Stomach (tissue), 19 donors: ENCODE measurements at places on chromosomes 5 and 9. TPM values are rescaled to one million over a fixed set of nuclear protein-coding genes. Genes with fewer than 3 reads are reported as not detected.

DNA sequence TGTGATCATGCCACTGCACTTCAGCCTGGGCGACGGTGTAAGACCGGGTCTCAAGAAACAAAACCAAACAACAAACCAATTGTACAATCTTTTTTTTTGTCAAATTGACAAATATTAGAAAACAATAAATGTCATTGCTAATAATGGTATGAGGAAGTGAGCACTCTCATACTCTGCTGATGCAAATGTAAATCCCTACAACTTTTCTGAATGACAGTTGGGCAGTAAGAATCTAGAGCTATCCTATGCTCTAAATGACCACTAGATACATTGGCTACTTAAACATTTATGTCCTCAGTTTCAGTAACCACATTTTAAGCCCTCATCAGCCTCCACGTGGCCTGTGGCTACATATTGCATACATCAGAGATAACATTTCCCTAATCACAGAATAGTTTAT, 256.2 kb downstream of the FER start:
- DNase-seq, result no peak

DNA sequence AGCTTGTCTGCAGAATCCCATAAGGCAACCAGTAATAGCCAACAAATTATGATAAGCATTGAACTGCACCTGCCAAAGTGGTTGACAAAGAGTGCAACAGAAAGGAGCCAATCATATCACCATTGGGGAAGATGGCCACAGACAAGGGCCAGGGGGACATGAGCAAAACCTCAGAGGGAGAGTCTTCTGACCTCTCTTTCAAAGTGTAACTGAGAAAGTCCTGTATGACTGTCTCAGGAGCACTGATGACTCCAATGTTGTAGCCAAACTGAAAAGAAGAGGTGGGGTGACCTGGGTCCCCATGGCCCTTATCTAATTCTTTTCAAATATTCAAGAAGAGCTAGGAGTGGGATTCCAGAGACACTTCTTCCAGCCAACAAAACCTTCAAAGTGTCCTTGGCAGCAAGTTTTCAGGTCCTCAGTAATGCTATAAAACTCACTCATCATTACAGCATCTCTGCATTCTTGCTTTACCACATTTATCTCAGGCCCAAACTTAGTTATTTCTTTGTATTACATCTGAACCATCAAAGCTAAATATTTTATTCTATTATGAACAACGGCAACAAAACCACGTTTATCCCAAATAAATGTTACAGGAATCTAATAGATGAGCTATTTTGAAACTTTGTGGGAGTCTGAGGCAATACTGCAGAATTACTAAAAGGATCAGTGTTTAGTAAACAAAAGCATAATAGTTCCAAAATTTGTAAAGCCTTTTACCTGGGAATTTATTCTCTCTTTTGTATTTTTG, 24.4 kb downstream of the FBLL1 start:
- DNase-seq, result no peak

- DNase-seq, result no peak
These were observed 37.9 kb downstream of the GLRA1 start for GRCh38 chr5:151886546-151887275.

DNA sequence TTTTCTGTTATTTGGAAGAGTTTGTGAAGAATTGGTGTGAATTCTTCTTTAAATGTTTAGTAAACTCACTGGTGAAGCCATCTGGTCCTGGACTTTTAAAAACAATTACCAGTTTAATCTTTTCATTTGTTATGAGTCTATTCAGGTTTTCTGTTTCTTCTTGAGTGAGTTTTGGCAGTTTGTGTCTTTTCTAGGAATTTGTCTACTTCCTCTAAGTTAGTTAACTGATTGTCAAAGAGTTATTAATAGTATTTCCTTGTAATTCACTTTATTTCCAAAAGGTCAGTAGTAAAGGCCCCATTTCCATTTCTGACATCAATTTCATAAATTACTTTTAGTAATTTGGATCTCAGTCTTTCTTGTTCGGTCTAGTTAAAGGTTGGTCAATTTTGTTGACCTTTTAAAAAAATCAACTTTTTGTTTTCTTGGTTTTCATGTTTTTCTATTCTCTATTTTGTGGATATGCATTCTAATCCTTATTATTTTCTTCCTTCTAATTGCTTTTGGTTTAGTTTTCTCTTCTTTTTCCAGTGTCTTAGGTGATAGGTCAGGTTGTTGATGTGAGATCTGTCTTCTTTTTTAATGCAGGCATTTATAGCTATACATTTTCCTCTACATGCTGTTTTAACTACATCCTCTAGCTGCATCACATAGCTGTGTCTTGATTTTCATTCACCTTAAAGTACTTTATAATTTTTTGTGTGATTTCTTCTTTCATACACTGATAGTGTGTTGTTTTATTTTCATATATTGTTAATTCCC, 7.3 kb upstream of the SMIM3 start:
- no peak for DNase-seq

- DNase-seq, result no peak
These were observed 170.6 kb upstream of the TRIM32 start for GRCh38 chr9:116516456-116516855.

DNA sequence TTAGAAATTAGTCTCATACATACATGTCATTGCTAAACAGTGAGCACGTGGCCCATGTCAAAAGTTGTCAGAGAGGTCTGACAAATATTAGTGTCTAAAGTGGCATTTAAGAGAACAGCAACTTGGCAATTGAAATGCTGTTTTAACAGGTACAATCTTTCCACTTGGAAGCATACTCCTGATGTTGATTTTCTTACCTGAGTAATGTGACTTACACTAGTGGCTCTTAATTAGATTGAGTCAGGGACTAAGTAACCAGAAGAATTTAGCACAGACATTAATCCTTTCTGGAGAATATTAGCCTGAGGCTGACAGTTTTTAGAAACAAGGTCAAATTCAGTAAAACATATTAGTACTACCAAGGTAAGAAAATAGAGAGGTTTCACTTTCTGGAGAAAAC, 357.0 kb upstream of the ZNF608 start:
- DNase-seq, result no peak

GRCh38 chr5:6585939-6586646, 46.8 kb downstream of the NSUN2 start:
- no peak for DNase-seq

DNA sequence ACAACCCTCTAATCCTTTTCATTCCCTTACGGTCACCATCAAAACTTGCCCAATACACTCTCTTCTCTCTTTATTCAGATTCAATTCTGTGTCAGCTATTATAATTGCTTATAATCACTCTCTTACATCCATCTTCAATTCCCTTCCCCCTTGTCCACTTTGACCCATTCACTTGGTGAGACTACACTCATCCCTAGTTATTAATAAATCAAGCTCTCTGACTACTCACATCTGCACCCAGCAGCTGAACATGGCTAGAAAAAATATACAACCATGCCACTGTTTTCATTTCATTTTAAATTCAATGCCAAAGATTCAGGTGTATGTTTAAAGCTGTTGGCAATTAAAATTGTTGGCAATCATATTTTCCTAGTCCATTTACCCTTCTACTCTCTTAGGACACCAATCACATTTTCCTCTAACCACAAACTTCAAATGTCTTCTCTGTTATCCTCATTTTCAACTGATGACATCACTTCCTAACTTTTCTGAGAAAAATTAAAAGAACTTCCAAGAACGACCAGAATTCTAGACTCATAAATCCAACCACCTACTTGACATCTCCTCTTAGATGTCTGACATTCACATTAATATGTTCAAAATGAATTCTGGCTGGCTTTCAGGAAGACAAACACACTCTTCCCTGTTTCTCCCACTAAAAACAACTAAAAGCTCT, 5.5 kb downstream of the C5orf15 start:
- DNase-seq, result no peak

- no peak for DNase-seq
These were observed 104.1 kb downstream of the TLE1 start for GRCh38 chr9:81585191-81585763.

- no peak for DNase-seq
These were observed 15.9 kb upstream of the DMRT2 start for GRCh38 chr9:1034271-1034670.

GRCh38 chr9:93576258-93577077, at the start of gene PHF2:
Gene PHF2 (plus strand): TSS chr9:93576584. CDS start chr9:93576774, 190 bp downstream.
- peak; percentile 73 for DNase-seq

DNA sequence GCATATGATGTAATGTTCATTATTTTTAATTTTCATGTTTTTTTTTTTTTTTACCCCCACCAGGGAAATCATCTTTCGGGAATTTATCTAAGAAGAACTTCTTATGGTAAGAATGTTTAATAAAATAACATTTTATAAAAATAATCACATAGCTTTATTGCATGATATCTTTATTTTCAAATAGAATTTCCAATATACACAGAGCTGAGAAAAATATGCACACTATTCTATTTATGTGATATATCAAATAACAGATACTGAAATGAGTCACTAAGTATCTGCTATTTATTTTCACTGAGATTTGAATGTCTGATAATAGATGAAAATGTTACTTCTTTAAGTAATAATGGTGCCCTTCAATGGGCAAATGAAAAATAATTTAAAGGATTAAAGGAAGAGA, 1217.3 kb downstream of the MAT2B start:
- DNase-seq, result no peak

- DNase-seq, result peak; percentile 54
These were observed 42.8 kb upstream of the IL6ST start for GRCh38 chr5:56037531-56038010.

GRCh38 chr5:76717222-76718083, 1.5 kb downstream of the F2R start:
- no peak for DNase-seq

DNA sequence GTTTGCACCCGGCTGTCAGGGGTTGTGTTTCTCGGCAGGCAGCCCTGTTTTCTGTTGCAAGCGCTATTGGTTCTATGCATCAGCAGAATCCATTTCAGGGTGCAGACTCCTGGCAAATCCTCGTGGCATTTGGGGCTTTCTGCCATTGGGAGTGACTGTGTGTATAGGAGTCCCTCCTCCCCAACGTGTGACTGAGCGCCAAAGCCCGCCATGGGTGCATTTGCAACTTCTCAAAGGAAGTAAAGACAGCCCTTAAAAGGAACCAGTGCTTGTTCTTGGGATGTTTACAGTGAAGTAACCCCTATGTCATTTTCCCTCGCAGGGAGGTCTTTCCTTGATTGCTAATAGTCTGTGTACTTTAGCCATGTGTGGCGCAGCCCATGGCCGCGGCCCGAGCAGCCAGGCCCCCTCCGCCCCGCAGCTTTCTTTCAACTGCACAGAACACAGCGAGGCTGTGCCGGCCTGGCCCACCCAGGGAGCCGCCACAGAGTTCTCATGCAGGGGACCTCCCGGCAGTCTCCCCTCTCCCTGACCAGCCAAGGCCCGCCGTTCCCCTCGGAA, 175.6 kb downstream of the HSD17B3 start:
- DNase-seq, result no peak

GRCh38 chr5:17443333-17444130, 54.5 kb upstream of the TAF11L2 start:
- DNase-seq, result no peak

GRCh38 chr5:95390812-95391492, at the start of gene FAM81B:
Gene FAM81B (plus strand): TSS chr5:95391366. CDS start chr5:95391390, 24 bp downstream.
- no peak for DNase-seq

DNA sequence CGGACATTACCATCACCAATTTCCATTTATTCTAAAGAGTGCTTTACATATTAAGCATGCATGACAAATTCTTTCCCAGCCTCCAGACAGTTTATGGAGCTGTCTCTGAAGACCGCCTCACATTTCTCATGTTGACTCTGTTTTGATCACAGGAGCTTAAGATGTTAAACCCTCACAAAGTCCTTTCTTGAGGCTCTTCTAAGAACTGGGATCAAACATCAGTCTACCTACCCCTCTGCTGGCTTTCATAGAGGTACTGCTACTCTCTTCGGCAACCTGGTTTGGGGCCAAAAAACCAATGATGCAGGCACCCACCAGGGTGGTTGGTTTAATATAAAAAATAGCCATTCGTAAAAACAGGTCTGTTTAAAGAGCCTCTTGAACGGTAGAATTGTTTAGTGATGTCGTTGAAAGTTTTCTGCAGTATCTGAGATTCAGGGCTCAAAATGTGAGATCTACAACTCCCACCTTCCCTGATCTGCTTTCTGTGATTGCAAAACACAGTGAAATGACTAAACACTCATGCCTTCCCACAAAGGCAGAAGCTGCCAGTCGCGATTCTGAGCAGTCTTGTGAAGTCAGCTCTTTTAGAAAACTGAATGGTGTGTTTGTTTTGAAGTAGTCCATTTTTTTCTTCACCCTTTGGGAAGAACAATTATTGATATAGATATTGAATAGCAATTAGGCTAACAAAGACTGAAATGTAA, 3.5 kb downstream of the RXFP3 start:
- no peak for DNase-seq

DNA sequence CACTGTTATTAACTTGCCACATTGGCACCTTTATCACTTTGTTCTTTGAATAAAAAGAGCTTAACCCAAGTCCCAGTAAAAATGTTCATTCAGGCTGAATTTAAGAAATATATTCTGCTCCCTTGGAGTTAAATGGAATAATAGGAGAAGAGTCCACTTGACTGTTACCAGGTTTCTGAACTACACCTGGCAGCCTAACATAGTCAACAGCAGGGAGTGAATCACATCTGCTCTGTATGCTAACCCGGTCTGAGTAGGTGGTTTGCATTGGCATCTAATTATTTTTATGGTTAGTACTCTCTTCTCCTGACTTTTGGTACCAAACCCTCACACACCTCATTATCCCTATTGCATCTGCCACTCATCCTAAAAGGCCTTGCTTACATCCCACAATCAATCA, 86.7 kb downstream of the STK32A start:
- DNase-seq, result peak; percentile 27

- DNase-seq, result no peak
These were observed 628 bp downstream of the HOMER1 start for GRCh38 chr5:79513308-79513703.

DNA sequence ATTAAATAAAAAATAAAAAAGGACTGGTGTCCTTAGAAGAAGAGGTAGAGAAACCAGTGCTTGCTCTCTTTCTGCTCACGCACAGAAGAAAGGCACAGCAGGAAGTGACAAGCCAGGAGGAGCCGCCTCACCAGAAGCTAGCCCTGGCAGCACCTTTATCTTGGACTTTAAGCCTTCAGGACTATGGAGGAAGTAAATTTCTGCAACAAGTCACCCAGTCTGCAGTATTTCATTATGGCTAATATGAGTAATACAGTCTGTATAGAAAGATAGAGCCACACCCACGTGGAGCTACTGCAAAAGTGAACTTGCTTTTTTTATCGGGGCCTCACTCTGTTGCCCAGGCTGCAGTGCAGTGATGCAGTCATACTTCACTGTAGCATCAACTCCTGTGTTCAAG, 68.4 kb downstream of the PDZD2 start:
- DNase-seq, result peak; percentile 33

The CDKN2B-AS1 gene
- polyA plus RNA-seq, result 0.48 TPM

The IL33 gene
- polyA plus RNA-seq, result 19.5 TPM

The SLC36A3 gene
- polyA plus RNA-seq, result not detected

The TXNDC8 gene
- polyA plus RNA-seq, result not detected

The ADGRV1 gene
- 2.6 TPM for polyA plus RNA-seq

The HK3 gene
- 4.6 TPM for polyA plus RNA-seq

The ANKRD31 gene
- not detected for polyA plus RNA-seq

The HRCT1 gene
- not detected for polyA plus RNA-seq

The NACC2 gene
- 4.1 TPM for polyA plus RNA-seq

The SLC6A18 gene
- polyA plus RNA-seq, result not detected
